Activated T-cell treated with anti-CD3 and anti-CD28 coated beads, Interleukin-2, amount 50 U/mL, for 24 hours (primary cell): ENCODE measurements at places on chromosomes 2 and 18.
A peak's percentile ranks its signal among the peaks of the same experiment; 100 is the strongest.

- no peak for DNase-seq
Measured at GRCh38 chr2:239664216-239664810, 263.5 kb upstream of the HDAC4 start.

DNA sequence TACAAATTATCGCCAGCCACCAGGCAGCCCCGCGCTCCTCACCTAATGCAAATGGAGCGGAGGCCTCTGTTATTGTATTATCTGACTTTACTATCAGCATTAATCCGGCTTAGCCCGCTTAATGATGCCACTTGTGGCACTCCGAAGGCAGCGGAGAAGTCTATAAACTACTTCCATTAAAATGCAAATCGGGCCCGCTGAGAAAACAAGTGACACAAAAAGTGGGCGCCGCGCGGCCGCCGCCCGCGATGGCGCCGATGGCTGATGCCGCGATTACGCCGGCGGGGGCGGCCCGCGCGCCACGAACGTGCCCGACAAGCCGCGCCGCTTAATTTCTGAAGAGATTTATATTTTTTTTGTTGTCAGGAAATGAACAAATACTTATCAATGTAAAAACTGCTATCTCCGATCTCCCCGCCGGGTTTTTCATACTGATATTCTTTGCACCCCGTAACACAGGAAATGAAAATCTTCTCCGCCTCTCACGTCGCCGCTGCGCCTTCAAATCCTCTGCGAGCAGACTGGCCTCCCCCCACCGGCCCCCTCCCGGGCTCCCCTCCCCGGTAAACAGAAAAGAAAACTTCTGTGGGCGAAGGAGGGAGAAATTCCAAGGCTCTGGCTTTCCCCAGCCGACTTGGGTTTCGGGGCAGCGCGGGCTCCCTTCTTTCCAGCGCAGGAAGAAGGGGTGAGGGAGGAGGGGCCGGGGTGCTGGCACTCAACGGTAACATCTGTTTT is 221.8 kb downstream of the INSIG2 start:
- DNase-seq: peak; percentile 77

GRCh38 chr2:56121995-56122394 is 61.8 kb upstream of the CCDC85A start:
- no peak for DNase-seq

- DNase-seq: no peak
Measured at GRCh38 chr18:62978251-62979049, 263.1 kb downstream of the PHLPP1 start.

GRCh38 chr2:198143793-198144192 is 339.4 kb downstream of the PLCL1 start:
- DNase-seq: no peak

DNA sequence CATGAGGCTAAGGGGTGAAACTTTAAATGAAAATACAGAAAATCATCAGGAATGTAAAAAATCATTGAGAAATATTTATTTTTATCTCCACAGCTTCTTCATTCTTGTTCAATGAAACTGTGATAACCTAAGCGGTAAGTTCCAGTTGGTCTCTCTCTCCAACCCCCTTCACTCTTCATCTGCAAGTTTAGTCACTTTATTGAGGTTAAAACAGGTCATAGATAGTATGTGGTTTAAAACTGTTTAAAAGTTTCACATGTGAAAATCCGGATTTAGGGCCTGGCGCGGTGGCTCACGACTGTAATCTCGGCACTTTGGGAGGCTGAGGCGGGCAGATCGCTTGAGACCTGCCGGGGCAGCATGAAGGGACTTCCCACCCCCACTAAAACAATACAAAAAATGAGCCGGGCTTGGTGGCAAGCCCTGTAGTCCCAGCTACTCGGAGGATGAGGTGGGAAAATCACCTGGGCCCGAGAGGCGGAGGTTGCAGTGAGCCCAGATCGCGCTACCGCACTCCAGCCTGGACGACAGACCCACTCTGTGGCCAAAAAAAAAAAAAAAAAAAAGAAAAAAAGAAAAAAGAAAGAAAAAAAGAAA is 1.6 kb upstream of the PHLPP1 start:
- no peak for DNase-seq

DNA sequence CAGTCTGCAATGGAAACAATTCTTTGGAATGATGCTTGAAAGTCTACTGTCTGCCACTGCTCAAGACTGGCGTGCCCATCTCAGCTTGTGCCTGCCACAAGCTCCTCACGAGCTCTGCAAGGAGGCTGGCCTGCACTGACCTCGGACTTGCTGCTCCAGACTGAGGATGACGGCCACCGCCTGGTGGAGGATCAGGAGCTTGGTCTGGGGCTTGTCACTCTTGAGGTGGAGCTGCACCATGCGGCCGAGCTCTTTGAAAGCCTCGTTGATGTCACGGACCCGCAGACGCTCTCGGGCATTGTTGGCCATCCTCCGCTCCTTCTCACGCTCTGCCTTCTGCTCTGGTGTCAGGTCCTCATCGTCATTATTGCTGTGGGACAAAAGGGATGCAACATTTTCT is 269.4 kb upstream of the CCDC68 start:
- DNase-seq: no peak

DNA sequence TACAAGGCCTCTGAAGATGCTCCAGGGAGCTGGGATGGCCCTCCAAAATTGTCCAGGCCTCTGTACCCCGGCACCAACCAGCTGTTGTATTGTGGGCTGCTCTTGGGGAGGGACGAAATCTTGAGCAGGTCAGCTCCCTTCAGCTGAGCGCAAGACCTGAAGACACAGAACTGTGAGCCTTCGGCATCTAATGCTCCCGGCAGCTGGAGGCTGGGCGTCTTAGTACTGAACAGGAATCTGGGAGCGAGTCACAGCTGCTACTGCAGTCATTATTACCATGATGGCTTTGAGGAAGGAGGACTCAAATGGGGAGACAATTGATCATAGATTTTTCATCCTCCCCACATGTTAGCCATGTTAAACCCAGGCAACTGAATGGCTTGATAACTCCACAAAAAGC is 83.0 kb upstream of the LTBP1 start:
- no peak for DNase-seq

DNA sequence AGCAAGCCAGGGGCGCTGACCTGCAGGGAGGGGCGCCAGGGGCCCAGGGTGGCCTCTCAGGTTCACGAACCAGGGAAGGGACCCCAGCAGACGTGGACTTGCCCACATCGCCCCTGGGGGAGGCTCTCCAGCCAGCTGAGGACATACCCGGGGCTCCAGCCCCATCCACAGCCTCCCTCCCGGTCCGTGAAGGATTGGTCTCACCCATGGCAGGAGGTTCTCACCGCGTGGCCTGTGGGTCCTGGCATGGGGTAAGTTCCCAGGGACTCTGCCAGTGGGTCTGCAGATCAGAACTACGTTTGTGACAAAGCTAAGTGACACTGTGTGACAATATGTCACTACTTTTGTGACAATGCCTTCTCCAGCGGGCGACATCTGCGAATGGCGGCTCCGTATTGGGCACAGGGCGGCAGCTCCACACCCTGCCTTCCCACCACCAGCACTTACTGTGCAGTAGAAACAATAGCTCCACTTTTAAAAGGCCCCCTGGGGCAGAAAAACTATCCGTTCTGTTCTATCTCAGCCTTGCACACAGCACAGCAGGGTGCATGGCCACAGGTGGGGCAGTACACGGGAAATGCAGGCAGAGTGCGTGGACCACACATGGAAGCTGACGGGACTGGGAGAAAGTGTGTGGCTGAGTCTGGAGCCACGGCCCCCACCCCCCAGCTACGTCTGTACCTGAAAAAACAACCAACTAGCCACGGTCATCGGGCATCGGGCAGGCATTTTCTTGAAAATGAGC is 65.2 kb upstream of the CTDP1 start:
- no peak for DNase-seq

- no peak for DNase-seq
Measured at GRCh38 chr18:21327101-21327500, 85.1 kb downstream of the GREB1L start.

GRCh38 chr18:22839340-22839821 is 93.7 kb upstream of the RBBP8 start:
- DNase-seq: no peak

DNA sequence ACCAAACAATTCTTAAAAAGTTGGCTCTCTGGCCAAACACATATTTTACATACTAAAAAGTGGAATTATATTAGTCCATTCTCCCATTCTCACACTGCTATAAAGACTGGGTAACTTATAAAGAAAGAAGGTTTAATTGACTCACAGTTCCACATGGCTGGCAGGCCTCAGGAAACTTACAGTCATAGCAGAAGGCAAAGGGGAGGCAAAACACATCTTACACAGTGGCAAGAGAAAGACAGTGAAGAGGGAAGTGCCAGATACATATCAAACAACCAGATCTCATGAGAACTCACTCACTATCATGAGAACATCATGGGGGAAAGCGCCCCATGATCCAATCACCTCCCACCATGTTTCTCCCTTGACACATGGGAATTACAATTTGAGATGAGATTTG is 42.6 kb downstream of the EDAR start:
- no peak for DNase-seq
